ENCODE measurements at places on chromosomes 13 and 19. TPM values are rescaled to one million over a fixed set of nuclear protein-coding genes. Genes with fewer than 3 reads are reported as not detected.
A peak's percentile ranks its signal among the peaks of the same experiment; 100 is the strongest.

The B3GLCT gene
- total RNA-seq: 5.2 TPM

The GIPC3 gene
- 0.70 TPM for total RNA-seq

DNA sequence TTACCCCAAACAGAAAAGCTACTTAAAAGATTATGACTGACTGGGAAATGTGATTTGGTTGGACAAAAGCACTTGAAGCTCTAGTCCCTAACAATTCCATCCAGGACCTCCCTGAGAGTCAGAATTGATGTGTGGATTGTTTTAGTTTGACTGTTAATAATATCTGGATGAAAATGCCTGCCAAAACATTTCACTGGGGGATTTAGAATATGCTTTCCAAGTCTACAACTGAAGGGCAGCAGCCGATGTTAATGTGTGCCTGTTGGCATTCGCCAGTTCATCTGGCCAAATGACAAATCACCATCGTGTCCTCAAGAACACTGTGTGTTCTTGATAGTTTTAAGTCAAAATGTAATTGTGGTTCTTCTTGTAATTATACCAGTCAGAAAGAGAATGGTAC, 76.0 kb upstream of the TSC22D1 start:
- H3K27me3 ChIP-seq: no peaks in the 10 kb centered on the region
- H3K4me1 ChIP-seq: no peaks in the 10 kb centered on the region
- no peak for DNase-seq

DNA sequence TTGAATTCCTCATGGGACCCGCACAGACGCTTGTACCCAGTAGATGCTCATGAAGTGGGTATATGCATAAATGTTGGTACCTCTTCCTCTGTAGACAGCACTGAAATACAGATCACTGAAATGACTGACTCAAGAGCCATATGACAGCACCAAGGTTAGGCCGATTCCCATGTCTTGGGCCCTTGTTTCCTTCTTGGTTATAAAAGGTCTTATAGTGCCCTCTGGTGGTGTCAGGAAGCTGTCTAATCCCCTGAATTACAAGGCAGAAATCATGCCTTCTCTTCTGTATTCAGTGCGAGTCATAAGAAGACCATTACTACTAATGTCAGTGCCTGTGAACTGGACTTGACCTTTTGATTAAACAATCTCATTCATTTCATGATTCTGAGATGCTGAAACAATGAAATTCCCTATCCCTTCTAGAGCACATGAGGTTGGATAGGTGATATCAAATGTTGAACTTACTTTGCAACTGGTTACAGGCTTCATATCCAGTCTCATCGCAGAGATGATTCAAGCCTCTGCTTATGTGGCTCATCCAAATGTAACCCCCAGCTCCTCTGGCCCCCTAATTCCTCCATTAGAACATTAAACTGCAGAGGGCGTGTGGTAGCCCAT, 59.7 kb downstream of the SPATA13 start:
- no peak overlapping the region for H3K27ac ChIP-seq
- H3K4me1 ChIP-seq: peaks cover 16% of the 10 kb centered on the region
- no peaks in the 10 kb centered on the region for H3K36me3 ChIP-seq
- H3K4me3 ChIP-seq: no peak overlapping the region

- no peaks in the 10 kb centered on the region for H3K27me3 ChIP-seq
- no peak overlapping the region for H3K27ac ChIP-seq
- DNase-seq: no peak
- H3K4me3 ChIP-seq: no peak overlapping the region
Measured at GRCh38 chr13:41820581-41821237, 140.2 kb downstream of the VWA8 start.

DNA sequence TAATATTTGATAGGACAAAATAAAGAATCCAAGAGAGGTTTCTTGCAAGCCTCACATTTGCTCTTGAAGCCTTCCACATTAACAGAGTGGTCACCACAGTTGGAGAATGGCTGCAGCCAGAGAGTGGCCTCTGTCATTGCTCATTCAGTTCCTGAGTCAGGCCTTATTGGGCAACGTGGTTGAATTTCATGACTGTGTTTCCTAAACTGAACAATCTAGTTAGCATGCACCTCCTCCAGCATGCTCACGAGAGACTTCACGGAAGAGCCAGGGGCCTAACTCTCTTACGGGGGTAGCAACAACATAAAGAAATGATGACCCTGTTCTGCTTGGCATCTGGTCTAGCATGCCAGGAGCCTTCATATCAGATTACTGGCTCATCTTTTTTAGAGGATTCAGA, 9.6 kb upstream of the UBL3 start:
- no peaks in the 10 kb centered on the region for H3K27me3 ChIP-seq
- no peaks in the 10 kb centered on the region for H3K36me3 ChIP-seq
- DNase-seq: no peak
- no peaks in the 10 kb centered on the region for H3K4me1 ChIP-seq
- H3K4me3 ChIP-seq: no peak overlapping the region

DNA sequence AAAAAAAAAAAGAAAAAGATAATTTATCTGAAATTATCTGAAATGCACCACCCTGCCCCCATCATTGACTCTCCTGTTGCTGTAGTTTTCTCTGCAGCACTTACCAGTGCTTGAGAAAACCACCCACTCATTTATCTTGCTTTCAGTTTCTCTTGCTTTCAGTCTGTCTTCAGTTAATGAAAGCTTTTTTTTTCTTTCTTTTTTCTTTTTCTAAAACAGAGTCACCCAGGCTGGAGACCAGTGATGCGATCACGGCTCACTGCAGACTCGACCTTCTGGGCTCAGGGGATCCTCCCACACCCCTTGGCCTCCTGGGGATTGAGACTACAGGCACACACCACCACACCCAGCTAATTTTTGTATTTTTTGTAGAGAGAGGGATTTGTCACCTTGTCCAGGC, 4.3 kb upstream of the ACP5 start:
- no peaks in the 10 kb centered on the region for H3K27me3 ChIP-seq
- peak; percentile 37 for DNase-seq
- no peaks in the 10 kb centered on the region for H3K36me3 ChIP-seq
- no peak overlapping the region for H3K4me3 ChIP-seq
- H3K27ac ChIP-seq: peak overlapping the region; percentile 8

DNA sequence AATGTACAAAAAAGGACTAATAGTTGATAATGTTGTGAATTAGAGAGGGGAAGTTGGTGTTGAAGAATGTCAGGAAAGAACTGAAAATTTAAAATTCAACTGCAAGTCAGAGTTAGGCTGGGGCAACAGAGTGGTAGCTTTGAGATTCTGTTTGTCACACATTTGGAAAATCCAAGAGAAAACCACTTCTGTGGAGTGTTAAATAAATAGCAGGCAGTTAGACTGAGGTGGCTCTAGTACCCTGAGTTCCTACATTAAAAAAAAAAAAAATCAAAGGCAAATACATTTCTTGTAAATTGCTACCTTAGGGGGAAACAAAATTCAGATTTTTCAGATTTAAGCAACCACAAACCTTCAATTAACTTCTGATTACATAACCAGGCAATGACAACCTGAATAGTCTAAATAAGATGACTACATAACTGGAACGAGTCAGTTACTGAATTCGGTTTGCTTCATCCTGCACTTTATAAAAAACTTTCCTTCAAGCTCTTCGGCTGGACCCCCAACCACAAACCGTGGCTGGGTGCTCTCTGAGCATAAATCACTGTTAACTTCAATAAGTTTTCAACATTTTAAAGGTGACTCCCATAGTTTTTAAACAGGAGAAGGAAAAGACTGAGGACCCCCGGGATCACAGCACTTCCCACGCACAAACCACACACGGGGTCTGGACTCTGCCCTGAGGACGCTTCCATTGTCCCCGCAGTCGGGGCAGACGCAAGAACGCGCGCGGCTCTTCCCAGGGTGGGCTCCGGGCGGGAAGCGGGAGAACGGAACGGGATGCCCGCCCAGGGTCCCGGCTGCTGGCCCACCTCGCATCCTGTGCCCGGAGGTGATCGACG, 725 bp downstream of the ZNF682 start:
- peaks cover 13% of the 10 kb centered on the region for H3K4me1 ChIP-seq
- no peaks in the 10 kb centered on the region for H3K36me3 ChIP-seq
- H3K4me3 ChIP-seq: peak overlapping the region; percentile 96
- H3K27ac ChIP-seq: peak overlapping the region; percentile 66
- peak; percentile 26 for DNase-seq

DNA sequence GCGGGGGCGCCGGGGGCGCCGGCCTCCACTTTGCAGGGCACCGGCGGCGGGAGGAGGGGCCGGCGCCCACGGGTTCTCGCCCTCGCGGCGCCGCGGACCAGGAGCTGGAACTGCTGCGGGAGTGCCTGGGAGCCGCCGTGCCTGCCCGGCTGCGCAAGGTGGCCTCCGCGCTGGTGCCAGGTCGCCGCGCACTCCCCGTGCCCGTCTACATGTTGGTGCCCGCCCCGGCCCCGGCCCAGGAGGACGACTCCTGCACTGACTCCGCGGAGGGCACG, 11.9 kb downstream of the C19orf25 start:
- no peaks in the 10 kb centered on the region for H3K36me3 ChIP-seq
- no peak overlapping the region for H3K4me3 ChIP-seq
- no peaks in the 10 kb centered on the region for H3K27me3 ChIP-seq
- H3K27ac ChIP-seq: no peak overlapping the region
- peaks cover 54% of the 10 kb centered on the region for H3K4me1 ChIP-seq

GRCh38 chr13:80235967-80236302, 105.0 kb downstream of the SPRY2 start:
- H3K36me3 ChIP-seq: no peaks in the 10 kb centered on the region
- no peak for DNase-seq
- no peaks in the 10 kb centered on the region for H3K27me3 ChIP-seq
- H3K4me1 ChIP-seq: no peaks in the 10 kb centered on the region

DNA sequence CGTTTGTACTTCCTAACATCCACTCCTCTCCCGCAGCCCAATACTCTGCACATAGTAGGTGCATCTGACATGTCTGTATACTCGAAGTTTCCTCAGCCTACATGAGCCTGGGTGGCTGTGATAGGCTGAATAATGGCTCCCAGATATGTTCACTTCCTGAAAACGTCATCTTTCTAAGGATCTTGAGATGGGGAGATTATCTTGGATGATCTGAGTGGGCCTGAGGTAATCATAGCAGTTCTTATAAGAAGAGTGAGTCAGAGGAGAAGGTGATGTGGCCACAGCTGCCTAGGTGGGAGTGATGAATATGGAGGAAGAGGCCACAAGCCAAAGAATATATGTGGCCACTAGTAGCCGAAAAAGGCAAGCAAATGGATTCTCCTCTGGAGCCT, 84.2 kb downstream of the AKAP11 start:
- H3K4me1 ChIP-seq: peaks cover 43% of the 10 kb centered on the region
- DNase-seq: no peak
- H3K27ac ChIP-seq: peak overlapping the region; percentile 54

The ZNF154 gene
- 6.7 TPM for total RNA-seq

- H3K27ac ChIP-seq: no peak overlapping the region
- no peak overlapping the region for H3K4me3 ChIP-seq
- no peak for DNase-seq
- H3K27me3 ChIP-seq: no peaks in the 10 kb centered on the region
- H3K4me1 ChIP-seq: no peaks in the 10 kb centered on the region
- H3K36me3 ChIP-seq: no peaks in the 10 kb centered on the region
Measured at GRCh38 chr13:33202644-33203169, 82.8 kb downstream of the STARD13 start.

The CEACAM4 gene
- total RNA-seq: 0.64 TPM

- H3K4me1 ChIP-seq: no peaks in the 10 kb centered on the region
- no peaks in the 10 kb centered on the region for H3K27me3 ChIP-seq
- DNase-seq: no peak
- no peak overlapping the region for H3K4me3 ChIP-seq
- no peaks in the 10 kb centered on the region for H3K36me3 ChIP-seq
Measured at GRCh38 chr13:44174769-44175425, 198.7 kb upstream of the SERP2 start.

DNA sequence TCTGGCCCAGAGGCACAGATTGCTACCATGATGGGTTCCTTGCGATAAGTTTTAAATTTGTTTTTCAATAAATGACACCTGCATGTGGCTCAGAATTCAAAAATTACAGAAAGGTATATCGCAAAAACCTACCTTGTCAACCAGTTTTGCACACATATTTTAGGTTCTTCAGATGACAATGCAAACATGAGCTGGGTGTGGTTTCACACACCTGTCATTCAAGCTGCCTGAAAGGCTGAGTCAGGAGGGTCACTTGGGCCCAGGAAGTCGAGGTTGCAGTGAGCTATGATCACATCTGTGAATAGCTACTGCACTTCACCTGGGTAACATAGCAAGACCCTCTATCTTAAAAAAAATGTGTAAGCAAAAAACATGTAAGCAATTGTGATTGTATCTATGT, 56.1 kb downstream of the DNM2 start:
- DNase-seq: no peak
- H3K4me1 ChIP-seq: peaks cover 11% of the 10 kb centered on the region
- peaks cover 48% of the 10 kb centered on the region for H3K36me3 ChIP-seq

DNA sequence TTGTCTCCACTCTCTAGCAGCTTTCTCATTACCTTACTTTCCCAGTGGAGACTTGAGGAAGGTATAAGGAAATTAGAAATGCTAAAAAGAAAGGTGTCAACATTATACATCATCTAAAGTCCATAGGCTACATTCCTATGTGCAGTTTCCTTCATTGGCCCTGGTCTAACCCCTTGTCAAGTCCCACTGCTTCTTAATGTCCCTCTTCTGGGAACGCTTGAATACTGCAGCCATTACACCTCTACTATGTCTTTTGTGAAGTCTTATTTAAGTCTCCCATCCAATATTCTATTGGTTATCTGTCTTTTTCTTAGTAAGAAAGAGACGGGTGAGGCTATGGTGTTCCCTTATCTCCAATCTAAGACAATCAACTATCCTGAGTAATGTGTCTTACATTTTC, 332.6 kb upstream of the TMTC4 start:
- no peak overlapping the region for H3K4me3 ChIP-seq
- H3K4me1 ChIP-seq: no peaks in the 10 kb centered on the region

DNA sequence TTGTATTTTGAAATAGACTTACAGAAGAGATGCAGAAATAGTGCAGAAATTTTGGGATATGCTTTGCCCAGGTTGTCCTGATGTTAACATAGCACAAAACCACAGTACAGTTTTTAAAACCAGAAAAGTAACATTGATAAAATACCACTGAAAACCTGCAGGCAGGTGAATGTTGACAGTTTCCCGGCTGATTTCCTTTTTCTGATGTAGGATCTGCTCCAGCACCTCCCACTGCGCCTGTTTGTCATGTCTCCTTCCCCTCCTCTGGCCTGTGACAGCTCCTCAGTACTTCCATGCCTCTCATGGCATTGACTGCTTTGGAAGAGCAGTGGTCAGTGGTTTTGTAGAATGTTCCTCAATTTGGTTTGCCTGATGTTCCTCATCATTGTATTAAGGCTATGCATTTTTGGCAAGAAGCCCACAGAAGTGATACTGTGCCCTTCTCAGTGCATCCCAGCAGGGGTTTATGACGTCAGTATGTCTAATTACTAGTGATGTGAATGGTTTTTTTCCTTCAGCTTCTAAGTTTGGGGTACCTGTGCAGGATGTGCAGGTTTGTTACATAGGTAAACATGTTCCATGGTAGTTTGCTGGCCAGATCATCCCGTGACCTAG, 31.0 kb downstream of the TDRD12 start:
- no peaks in the 10 kb centered on the region for H3K27me3 ChIP-seq
- no peaks in the 10 kb centered on the region for H3K36me3 ChIP-seq
- H3K27ac ChIP-seq: no peak overlapping the region
- H3K4me1 ChIP-seq: peaks cover 10% of the 10 kb centered on the region
- no peak for DNase-seq
- no peak overlapping the region for H3K4me3 ChIP-seq

The IGFLR1 gene
- total RNA-seq: 124 TPM

All from CD4-positive, alpha-beta memory T cell (primary cell).